ENCODE measurements at places on chromosomes 2 and 18.

DNA sequence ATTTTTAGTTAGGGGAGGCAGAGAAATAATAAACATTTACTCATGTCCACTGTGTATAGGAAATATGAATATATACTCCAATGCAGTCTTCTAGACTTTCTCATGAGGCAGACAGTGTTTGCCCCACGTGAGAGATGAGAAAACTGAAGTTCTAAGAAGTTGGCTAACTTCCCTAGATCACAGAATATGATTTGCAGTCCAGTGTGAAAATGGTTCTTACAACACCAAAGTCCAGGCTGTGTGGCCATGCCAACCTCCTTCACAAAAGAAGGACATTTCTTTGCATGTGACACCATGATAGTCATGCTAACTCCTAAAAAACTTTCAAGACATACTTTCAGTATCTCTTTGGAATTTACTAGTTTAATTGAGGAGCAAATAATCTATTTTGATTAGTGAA is 143.7 kb downstream of the IRS1 start:
- DNase-seq: no peak

DNA sequence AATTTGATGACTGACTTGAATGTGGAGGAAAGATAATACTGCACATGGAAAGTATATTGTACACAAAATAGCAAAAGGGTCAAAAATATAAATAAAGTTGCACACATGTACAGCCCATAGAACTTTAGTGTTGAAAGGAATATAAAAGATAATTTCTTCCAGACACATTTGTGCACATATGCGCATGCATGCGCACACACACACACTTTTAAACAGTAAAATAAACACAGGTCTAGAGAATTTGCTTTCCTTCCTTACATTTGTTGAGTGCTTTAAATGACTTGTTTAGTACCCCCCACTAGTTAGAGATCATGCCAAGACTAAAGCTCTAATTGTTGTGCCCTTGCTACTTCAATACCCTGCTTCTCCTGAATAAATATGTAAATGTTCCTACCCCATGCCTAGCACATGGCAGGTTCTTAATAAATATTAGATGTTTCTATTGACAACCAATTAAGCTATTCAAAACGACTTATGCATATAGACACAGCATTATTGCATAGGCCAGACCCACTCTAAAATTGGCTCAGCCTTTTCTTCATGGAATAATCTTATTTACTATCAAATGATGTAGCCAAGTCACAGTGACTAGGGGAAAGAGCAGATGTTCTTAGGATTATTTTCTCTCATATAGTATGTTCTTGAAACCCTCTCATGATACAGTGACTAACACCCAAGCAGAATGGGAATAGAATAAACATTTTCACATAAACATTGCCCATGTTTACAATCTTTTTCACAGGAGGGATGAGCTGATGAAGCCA is 165.5 kb upstream of the ACVR2A start:
- DNase-seq: no peak

- DNase-seq: no peak
These were observed 35.6 kb downstream of the FAM124B start for GRCh38 chr2:224366267-224366844.

- no peak for DNase-seq
These were observed 8.1 kb upstream of the BMP10 start for GRCh38 chr2:68879296-68879695.

DNA sequence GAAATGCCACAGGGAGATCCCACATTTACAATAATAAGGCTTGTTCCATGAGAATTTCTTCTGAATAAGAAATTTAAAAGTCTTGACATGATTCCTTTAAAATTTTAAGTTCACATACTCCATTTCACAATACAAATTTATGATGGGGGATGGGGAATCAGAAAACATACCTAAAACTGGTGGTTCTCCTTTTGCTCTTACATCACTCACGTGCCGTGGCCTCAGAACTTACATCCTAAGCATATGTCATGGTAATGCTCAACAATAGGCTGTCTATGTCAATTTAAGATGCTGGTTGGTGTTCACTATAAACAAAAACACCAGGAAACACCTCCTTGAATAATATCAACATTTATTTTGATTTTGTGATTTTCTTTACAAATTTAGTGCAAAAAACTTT is 12.8 kb downstream of the UPP2 start:
- no peak for DNase-seq

GRCh38 chr2:236393101-236393500 is 128.9 kb upstream of the ASB18 start:
- no peak for DNase-seq

DNA sequence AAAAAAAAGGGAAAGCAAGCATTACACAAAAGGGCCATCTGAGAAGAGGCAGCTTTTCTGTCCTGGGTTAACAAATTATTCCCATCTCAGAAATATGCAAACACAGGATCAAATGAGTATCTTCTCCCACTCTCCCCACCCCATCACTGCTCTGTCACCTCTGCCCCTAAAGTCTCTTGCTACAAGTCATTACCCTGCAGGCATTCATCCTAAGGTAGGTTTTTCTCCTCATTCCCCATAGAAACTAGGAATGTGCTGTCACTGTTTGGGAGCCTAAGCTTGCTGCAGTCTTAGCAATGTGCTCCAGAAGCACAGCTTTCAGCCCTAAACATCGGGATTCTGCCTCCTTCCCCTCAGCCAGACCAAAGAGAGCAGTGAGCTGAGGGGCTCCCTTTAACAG is 3.6 kb downstream of the LRRTM1 start:
- no peak for DNase-seq

GRCh38 chr2:139790807-139791752 is 1010.9 kb upstream of the NXPH2 start:
- DNase-seq: no peak

GRCh38 chr2:144324446-144325045 is 195.4 kb downstream of the ZEB2 start:
- DNase-seq: no peak

DNA sequence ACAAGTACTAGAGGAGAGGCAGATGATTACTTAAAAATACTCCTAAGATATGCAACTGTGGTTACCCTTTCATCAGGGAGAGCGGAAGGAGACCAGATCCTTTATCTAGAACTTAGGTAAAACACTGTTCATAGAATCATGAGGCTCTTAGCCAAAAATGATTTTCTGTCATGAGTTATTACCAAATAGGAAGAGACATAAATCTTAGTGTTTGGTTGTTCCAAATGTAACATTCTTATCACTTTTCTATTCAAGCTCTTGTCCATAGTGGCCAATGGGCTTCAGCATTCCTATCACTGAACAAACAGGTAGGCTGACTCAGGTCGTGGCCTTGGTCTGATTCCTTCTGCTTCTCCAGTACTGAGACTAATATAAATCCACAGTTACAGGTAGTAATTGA is 38.5 kb downstream of the RPRD1A start:
- no peak for DNase-seq

DNA sequence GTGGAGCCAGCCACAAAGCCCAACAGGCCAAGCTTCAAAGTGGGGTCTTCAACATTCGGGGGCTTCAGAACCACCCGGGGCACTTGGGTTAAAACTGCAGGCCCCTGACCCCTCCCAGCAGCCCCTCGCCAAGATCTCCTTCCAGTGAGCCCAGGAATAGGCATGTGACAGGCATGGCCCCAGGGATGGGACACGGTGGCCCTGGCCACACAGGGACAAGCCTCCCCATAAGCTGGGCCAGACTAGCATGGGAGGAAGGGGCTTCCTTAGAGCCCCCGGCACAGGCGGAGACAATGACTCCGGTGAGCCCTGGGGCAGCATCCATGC is 52.4 kb downstream of the BIN1 start:
- no peak for DNase-seq

- no peak for DNase-seq
These were observed 17.2 kb downstream of the UGGT1 start for GRCh38 chr2:128108166-128108565.

DNA sequence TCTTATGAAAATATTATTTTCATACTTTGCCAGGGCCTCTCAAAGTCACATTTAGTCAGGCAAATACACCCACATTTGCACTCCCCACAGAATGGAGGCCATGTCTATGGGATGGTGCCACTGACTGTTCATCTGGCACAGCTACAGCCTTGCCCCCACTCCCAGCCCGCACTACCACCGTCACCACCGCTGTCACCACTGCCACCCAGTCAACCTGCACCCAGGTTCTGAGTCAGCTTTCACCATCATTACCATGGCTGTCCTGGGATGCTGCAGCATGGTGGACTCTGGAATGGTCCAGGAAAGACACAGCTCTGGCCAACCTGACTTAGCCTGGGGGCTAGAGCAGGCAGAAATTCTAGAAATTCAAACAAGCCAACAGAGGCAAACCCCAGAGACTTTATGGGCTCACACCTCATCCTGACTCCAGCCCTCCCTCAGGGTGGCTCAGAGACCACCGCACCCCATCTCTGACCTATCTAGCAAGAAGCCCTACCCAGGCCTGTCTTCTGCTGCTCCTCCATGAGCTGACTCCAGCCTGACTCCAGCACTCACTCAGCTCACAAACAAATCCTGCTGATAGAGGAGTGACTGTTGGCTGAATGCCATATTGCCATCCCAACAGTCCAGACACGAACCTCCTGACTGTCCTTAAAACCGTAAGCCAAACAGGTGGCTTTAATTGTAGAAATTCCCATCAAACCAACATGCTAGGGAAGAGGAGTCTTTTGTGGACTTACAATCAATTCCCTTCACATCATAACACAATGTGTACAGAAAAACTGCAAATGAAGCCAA is 28.0 kb downstream of the DNER start:
- DNase-seq: no peak

DNA sequence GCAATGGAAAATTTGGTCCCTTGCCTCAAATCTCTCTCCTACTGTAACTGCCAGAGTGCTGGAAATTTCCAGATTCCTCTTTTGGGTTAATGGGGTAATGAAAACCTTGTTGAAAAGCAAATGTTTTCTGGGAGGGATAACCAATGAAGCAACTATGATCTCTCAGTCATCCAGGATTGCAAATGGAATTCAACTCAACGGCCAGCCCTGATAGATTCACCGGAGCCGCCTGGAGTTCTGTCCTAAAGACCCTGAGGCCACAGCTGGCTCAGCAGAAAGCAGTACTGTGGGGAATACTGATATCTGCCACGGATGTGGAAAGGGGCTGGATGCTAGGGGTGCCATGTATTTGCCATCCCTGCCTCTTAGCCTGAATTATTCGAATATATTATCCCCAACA is 167.8 kb downstream of the NRP2 start:
- no peak for DNase-seq

DNA sequence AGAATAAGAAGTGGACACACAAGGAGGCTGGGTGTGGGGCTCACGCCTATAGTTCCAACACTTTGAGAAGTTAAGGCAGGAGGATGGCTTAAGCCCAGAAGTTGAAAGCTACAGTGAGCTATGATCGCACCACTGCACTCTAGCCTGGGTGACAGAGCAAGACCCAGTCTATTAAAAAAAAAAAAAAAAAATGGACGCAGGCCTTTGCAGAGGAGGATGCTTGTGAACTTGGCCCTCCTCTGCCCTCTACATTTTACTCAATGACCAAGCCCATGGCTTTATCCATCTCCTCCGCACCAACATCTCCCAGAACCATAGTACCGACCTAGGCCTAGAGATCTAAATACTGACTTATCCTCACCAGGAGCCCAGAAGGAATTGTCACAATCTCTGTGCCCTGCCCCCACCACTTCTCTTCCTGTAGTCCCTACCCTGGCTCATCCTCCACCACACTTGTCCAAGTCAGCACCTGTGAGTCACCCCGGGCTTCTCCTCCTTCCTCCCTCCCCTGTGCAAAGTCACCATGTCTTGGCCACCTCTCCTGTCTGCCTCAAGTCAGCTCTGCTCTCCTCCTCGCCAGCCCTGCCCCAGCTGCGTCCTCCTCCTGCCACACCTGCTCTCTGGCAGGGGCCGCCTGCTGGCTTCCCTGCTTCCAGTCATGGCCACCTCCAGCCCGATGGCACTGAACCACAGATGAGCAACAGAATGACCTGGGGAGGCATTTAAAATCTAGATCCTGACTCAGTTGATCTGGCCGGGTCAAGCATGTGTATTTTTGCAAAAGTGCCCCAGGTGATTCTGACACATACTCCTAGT is 35.8 kb upstream of the ASPRV1 start:
- DNase-seq: no peak

DNA sequence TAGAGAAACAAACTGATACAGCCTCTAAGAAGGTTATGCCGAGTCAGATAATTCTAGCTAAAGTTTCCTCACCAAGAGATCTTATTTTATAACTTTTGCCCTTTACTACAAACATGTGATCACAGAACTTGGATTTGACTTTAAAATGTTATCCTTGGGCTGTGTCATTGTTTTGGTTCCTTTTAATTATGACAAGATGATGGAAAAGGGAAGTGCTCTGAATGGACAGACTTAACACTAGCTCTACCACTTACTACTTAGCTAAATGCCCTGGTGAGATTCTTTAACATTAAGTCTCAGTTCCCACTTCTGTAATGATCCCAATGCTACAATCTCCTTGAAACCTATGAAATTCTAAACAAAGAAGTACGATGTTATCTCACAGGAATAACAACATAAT is 69.9 kb downstream of the RTTN start:
- DNase-seq: no peak

- DNase-seq: no peak
These were observed 91.9 kb upstream of the GPC1 start for GRCh38 chr2:240343548-240343947.

DNA sequence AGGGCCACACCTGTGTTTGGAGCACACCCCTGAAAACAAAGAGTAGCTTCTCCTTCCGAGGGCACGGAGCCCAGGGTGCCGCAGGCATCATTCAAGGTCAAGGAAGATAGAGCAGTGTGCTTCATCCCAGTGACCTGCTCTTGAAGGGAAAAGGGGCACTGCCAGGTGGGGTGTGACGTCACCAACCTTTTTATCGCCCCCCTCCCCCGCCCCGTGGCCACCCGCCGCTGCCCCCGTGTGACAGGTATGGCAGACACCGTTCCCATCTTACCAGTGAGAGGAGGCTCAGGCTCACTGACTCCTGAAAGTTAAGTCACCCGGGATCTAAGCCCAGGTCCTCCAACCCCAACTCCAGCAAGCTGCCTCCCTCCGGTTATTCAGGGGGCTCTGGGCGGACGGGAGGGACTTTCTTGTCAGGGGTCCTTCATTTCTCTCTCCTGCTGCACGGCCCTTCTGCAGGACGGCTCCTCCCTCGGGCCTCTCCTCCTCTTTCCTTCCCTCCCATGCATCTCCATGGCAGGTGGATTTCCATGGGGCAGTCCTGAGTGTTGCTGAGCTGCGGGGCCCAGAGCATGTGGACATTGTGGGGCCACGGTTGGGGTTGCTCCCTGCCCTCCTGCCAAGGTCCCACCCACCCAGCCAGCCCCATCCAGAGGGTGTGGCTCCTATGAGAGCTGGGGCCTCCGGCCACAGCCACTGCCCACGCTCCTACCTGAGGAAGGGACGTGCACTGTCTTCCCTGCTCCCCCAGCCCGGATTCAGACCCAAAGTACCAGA is 114.1 kb upstream of the HDAC4 start:
- no peak for DNase-seq

Measured in CD4-positive, alpha-beta T cell (primary cell).